A549 (cell line): ENCODE measurements at places on chromosomes 2 and 18.

DNA sequence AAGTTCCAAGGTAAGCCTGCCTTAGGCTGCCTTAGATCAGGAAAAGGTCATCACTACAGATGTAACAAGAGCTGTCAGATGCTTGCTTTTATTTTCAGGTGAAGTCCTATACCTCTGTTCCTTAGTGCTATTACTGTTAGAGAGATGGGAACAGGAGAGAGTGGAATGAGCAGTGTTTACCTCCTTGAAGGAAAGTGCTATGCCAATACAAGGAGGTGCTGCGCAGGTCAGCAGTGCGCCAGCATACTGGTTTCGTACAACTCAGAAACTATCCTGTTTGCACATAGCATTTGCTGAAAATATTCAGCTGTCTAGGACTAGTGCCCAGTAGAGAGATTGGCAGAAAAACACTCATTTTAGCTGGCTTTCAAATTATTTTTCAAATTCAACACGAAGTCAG is 413.0 kb upstream of the RAB12 start:
- no peak for DNase-seq

GRCh38 chr2:84071050-84071449 is 388.0 kb downstream of the SUCLG1 start:
- no peak for DNase-seq

GRCh38 chr18:79786786-79787526 is 10.8 kb upstream of the KCNG2 start:
- no peak for DNase-seq

- peak; percentile 26 for DNase-seq
Measured at GRCh38 chr2:25276569-25277465, 64.9 kb downstream of the DNMT3A start.

GRCh38 chr2:98730053-98730706 is 752 bp downstream of the MGAT4A start:
- no peak for DNase-seq

DNA sequence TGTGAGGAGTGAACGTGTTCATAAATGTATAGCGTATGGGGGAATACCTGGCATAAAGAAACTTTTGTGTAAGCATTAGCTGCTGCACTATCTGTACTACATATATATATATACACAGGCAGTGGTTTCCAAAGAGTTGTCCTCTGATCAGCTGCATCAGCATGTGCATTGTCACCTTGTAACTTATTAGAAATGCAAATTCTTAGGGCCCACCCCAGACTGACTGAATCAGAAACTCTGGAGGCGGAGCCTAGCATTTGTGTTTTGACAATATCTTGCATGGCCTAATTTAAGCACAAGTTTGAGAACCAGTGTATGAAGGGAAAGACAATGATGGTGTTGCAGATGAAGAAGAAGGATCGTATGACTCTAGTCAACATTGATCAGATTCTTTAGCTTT is 299.5 kb downstream of the CCDC102B start:
- DNase-seq = no peak

DNA sequence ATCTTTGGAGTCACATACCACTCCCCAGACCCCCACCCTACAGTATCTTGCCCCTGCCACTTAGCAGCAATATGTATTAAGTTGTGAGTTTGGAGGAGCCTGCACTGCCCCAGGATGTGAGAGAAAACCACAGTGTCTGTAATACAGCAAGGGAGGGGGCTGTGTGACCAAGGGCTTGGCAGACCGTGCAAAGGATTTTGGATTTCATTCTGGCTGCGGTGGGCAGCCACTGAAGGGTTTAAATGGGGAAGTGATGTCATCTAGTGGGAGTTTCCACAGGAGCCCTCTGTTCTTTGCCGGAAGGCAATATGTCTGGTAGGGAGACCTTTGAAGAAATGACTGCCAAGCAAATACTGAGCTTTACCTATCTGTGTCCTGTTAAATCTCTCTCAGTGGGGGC is 202.4 kb downstream of the FHOD3 start:
- DNase-seq = no peak

GRCh38 chr2:150019063-150019462 is 431.5 kb upstream of the MMADHC start:
- DNase-seq = no peak

DNA sequence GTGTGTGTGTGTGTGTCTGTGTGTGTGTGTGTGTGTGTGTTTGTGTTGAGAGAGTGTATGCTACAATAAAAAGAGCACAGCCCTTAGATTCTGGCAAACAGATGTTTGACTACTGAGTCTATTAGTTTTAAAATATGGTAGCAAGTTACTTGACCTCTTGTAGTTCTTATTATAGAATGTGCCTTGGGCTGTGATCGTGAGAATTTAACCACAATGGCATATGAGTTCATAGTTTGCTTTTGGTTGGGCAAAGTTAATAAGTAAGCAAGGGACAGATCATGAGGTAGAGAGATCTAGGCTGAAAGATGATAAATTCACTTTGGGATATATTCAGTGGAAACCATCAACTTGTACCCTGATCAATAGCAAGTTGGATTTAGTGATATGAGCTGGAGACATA is 334.3 kb upstream of the VWC2L start:
- peak; percentile 72 for DNase-seq

DNA sequence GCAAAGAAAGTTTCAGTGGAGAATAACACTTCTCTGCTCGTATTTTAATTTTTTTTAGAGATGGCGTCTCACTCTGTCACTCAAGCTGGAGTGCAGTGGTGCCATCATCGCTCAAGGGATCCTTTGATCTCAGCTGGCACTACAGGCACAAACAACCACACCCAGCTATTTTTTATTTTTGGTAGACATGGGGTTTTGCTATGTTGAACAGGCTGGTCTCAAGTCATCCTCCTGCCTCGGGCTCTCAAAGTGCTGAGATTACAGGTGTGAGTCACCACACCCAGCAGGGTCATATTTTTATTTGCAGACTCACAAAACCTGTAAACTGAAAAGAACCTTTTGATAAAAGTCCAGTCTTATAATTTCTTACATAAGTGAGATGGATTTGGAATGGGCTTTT is 2.6 kb downstream of the TRAK2 start:
- no peak for DNase-seq

GRCh38 chr2:59171019-59171418 is 929.9 kb upstream of the FANCL start:
- no peak for DNase-seq

- DNase-seq = no peak
Measured at GRCh38 chr18:48059455-48060010, 129.1 kb upstream of the SMAD2 start.

DNA sequence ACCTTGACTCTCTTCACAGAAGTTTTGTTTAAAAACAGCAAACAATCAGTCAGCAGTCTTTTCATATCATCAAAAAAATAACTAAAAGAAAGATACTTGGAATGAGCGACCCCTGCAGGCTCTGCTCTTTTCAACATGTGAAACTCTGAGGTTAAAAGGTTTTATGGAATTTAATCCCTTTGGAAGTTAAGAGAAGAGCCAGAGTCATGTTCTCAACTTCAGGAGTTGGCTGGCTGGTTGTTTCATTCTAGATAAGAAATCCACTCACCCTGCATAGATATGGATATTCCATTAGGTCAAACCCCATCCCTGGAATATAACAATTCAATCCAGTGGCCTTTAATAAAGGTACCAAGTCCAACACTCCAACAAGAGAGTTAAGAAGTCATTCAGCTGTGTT is 115.6 kb upstream of the RMDN2 start:
- peak; percentile 37 for DNase-seq

DNA sequence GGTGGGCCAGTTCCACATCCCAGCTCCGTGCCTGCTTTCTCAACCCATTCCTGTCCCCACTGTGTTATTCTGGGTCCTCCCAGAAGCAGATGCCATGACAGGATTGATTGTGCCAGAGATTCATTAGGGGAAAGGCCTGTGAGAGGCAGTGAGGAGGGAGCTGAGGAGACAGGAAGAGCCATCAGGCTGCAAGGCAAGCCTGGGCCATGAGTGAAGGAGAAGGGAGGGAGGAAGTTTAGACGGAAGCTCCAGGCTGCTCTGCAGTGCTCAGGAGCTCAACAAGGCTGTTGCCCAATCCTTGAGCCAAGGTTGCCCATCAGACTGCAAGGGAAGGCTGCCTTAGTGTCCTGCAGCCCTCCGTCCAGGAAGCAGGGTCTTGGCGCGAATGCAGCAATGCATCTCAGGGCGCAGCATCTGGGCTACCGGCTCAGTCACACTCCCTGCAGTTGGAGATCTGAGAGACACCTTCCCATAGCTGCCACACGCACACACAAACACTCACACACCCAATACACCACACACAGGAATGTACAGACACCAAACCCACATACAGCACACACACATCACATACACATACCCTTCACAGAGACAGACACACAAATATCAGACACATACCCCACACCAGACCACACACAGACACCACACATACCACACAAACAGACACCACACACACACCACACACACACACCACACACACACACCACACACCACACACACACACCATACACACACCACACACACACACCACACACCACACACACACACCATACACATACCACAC is 139.5 kb upstream of the NDUFV2 start:
- DNase-seq = no peak

GRCh38 chr2:25639131-25639530 is 34.2 kb downstream of the DTNB start:
- no peak for DNase-seq

GRCh38 chr2:97738179-97739019 is 25.0 kb downstream of the ZAP70 start:
- DNase-seq = no peak

DNA sequence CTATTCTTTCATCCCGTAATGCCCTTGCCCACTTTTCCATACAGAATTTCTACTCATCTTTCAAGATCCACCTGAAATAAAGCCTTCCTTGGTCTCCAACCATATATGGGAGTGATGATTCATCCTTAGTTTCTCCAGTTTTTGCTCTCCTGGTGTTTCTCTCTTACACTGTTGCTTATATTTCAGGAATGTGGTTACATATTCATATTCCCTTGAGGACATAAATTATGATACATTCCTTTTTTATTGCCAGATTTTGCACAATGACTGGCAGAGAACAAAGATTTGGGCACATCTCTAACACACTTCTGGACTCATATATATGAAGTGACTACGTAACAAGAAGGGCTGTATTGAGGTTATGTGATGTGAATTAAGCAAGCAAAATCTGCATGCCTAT is 1573.4 kb upstream of the NXPH2 start:
- no peak for DNase-seq

DNA sequence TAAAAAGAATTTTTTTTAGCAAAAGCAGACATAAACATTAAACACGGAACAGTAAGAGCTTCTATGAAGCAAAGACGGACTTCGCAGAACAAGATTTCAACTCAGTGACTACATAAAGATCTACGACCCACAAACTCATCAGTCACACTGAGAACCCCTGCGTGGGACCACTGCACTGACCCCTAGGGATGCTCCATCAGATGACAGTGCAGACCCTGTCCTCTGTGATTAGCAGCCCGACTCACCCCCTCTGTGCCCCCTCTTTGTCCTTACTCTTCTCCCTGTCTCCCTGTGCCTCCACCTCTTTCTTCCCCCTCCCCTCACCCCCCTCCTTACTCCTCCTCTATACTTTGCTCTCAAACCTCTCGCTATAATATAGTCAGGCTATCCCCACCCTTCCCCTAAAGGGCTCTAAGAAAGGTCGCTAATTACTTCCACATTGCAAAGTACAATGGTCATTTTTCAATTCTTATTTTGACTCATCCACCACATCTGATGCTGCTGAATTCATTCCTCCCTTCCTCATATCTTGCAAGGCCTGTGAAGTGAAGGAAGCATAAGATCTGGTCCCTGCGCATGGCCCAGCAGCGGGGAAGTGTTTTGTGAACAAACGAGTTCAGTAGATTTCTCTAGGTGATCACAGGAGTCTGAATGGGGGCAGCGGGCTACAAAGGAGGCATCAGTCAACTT is 89.3 kb downstream of the CABYR start:
- DNase-seq = no peak

- no peak for DNase-seq
Measured at GRCh38 chr18:62950246-62950645, 234.9 kb downstream of the PHLPP1 start.

- DNase-seq = no peak
Measured at GRCh38 chr2:54330926-54331835, 75.2 kb upstream of the TSPYL6 start.

GRCh38 chr2:221943076-221943810 is 355.6 kb downstream of the PAX3 start:
- no peak for DNase-seq

GRCh38 chr2:113767811-113768460 is 11.5 kb upstream of the SLC35F5 start:
- no peak for DNase-seq

GRCh38 chr18:70005580-70005979 is 57.9 kb upstream of the CD226 start:
- no peak for DNase-seq
